ENCODE measurements at places on chromosomes 2 and 18. TPM values are rescaled to one million over a fixed set of nuclear protein-coding genes. Genes with fewer than 3 reads are reported as not detected.

GRCh38 chr18:63438181-63438580, 15.9 kb upstream of the VPS4B start:
- DNase-seq, result no peak

Gene CXCR2
- total RNA-seq, result not detected

Gene NGEF
- total RNA-seq, result 197 TPM

DNA sequence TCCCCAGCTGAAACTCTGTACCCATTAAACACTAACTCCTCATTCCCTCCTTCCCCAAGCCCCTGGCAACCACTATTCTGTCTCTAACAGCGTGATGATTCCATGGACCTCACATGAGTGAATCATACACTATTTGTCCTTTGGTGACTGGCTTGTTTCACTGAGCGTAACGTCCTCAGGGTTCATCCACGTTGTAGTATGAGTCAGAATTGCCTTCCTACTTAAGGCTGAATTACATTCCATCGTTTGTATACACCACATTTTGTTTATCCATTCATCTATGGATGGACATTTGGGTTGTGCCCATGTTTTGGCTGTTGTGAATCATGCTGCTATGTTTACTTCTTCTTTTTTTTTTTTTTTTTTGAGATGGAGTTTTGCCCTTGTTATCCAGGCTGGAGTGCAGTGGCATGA, 19.6 kb upstream of the CABLES1 start:
- DNase-seq, result no peak

GRCh38 chr2:19714926-19715325, 186.9 kb downstream of the TTC32 start:
- no peak for DNase-seq

DNA sequence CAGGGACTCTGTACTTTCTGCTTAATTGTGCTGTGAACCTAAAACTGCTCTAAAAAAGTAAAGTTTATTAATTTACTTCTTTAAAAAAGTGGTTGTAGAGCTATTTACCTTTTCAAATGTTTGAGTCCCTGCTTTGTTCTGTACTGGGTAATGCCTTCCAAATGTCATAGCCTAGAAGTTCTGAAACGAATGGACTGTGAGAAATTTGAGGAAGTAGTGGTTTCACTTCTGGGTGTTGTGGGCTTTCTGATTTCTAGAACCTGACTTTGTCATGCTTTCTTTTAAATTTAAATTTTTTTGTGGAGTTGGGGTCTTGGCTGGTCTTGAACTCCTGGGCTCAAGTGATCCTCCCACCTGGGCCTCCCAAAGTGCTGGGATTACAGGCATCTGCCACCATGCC, 44.6 kb downstream of the SMAD4 start:
- DNase-seq, result no peak

Gene REG3A
- not detected for total RNA-seq

DNA sequence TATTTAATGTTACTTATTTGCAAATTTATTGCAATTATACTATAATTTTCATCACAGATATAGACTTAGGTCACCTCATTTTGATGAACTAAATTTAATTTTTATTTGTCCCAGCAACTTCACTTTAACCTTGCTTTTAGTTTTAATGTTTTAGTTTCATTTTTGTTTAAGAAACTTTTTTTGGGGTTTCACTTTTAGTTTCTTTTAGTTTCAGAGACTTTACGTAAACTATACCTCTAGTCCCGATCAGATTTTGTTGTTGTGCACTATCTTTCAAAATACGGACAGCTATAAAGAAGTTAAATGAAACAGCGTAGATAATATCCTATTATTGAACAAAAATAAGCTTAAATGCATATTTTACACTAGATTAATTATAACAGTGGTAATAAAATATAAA, 460.5 kb downstream of the ERBB4 start:
- no peak for DNase-seq

Gene SUMO1
- 106 TPM for total RNA-seq

GRCh38 chr2:213101109-213101508, 50.3 kb downstream of the IKZF2 start:
- DNase-seq, result no peak

DNA sequence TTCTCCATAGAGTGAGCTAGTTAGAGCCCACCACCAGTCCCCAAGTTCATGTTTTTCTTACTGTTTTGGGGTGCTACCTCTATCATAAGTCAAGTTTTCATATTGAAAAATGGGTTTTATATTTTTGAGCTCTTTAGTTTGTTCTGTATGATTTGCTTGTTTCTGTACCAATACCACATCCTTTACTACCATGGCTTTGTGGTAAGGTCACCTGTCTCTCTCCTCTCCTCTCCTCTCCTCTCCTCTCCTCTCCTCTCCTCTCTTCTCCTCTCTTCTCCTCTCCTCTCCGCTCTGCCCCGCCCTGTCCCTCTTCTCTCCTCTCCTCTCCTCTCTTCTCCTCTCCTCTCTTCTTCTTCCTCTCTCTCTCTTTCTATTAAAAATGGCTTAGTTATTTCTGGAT, 22.1 kb upstream of the LBH start:
- DNase-seq, result no peak

DNA sequence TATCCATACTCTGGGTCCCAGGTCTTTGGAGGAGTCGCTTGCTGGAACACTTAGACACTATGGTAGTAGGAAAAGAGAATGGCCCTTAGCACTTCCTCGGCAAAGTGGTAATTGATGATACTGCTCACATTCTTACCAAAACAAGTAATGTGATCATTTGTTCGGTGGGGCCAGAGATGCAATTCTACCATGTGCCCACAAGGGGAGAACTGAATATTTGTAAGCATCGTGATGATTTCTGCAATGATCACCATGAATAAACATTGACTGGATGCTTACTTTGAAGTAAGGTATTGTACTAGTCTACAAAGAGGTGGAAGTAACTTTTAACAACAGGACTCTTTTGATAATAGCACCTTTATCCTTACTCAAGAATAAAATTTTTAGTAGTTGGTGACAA, 109.7 kb downstream of the CD8B2 start:
- DNase-seq, result no peak

DNA sequence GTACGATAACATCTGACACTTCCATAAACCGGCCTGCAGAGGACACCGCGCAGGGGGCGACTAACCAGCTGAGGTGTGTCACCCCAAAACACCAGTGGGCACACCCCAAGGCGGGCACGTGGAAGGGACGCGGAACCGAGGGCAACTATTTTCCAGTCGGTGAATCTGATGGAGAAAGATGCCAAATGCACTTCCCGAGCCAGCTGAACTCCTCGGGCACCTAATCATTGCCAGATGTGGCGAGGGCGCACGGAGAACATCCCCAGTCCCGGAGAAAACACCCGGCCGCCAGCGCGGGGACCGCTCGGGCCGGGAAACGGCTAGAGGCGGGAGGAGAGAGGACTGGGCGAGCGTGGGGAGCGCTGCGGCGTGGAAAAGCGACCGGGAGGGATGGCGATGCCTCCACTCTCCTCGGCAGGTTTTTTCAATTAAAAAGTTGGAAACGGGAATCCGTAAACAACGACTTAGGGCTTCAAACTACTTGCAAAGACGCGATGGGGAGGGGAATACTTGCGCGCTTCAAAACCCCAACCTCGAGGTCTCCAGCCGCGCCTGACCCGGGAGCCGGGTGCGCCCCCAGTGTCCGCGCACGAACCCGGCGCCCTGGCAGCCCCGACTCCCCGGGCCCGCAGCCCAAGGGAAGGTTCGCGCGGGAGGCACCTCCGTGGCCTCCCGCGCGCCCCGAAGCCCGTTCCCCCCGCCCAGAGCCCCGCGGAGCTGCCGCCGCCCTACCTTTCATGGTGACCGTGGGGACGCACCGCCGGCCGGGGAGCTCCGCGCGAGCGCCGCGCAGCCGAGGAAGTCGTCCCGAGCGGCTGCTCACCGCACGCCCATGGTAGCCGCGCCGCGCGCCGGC, 497 bp downstream of the COLEC12 start:
- no peak for DNase-seq

Gene NEB
- total RNA-seq, result 4.4 TPM

DNA sequence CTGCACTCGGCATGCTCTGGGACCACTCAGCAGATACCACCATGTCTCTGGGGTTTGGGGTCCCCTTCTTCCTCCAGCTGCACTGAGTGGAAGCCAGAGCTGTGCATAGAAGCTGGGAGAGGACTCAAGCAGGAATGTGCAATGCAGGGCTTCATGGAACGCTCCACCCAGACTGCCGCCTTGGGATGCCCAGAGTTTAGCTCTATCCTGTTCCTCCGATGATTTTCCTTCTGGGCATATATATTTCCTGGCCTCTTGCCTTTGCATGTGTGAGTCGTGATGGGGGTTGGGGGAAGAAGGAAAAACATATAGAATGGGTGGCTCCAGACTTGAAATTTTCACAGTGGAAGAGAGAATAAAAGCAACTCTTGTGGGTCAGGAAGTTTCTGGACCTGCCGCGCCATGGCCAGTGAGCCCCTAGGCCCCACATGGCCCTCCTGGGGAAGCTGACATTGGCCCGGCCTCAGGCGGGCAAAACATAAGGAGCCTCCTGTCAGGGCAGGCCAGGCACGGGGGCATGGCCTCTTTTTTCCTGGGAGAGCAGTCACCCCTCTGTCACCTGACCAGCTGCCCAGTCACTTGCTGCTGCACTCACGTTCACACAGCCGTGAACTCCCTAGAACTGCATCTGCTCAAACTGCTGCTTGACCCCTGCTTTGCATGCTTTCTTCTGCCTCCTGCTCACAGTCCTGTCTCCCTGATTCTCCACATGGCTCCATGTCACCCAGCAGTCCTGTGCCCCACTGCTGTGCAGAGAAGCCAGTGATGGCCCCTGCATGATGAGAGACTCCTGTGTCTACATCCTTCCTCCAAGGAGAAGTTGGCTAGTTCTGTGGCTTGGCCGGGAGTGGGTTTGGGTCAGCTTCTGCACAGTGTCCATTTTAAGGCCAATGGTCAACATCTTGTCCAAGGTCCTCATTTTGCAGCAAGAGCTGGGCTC, 197.8 kb downstream of the CTIF start:
- no peak for DNase-seq

Gene GALNT3
- total RNA-seq, result 5.3 TPM

- no peak for DNase-seq
Measured at GRCh38 chr2:226211439-226211838, 588.2 kb downstream of the IRS1 start.

DNA sequence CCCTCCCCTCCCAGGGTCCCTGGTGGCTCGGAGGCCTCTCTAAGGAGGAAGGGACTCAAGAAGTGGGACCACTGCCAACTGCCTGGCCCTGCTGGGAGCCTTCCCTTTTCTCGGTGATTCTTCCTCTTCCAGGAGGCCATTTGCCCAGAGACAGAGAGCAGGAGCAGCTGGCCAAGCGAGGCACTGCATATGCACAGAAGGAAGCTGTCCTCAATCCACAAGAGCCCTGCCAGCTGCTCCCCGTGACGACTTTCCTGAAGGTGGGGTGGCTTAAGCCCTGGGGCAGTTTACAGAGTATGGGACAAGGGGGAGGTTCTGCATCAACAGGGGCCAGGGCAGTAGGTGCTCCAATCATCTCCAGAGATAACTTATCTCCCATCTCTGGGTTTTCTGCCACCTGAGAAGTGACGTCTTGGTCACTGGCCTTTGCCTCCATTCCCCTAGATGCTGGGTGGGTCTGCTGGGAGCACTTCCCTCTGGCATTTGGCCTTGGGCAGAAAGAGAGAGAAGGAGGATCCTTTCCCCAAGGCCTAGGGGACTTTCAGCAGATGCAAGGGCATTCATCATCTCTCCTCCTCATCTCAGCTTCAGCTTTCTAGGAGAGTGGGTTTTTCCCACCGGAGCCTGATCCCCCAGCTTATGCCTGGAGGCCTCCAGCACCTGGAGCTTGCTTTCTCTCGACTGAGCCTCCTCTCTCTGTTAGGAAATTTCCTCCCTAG, 28.5 kb downstream of the CIB4 start:
- no peak for DNase-seq

DNA sequence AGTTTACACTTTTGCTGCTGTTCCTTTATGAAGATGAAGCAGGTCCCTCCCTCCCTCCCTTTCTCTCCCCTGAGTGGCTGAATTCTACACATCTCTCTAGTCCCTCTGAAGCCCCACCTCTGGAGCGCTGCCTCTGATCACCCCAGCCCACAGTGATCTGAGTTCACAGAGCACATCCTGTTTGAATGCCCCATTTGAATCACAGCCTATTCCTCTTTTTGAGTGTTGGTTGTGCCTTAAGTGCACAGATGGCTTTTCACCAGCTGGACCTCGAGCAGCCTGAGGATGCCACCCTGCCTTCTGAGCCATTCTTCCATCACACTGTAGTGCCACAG, 87.1 kb downstream of the ITGB1BP1 start:
- DNase-seq, result no peak

- no peak for DNase-seq
Measured at GRCh38 chr18:73975266-73975665, 172.4 kb downstream of the FBXO15 start.

DNA sequence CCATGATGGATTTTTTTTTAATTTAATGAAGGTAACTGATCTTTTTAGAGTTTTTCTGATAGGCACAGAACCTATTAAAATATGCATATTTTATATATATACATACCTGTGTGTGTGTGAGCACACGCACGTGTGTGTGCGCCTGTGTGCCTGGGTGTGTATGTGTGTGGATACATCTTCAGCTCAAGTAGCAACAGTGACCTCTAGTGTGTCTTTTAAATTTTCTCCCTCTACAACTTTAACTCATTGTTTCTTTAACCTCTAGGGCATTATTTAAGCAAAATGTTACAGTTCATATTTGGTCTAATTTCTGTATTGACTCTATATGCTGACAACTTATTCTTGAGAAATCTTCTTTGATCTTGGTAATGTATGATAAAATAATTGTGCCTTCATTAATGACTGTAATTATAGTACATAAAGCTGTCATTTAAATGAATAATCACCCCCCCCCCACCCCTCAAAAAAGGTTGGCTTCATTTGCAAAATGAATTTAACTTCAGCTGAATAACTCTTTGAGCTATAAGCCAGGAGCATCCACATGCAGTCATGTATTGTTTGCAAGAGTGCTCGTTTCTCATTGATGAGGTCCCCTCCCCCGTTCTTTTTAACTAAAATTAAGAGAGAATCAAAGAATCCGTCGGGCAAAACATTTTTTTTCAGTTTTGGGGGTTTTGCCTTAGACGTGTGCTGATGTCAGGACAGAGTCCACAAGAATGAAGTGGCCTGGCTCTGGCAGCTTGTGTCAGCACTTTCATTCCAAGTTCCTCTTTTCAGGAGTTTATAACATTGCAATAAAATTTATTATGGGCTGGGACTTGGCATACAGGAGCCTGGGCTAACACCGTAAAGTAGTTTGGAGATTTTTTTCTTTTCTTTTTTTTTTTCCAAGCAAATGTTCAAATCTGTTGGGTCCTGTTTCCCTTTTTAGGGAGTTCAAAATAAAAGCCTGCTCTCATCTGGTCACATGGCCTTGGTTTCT, 80.0 kb downstream of the ETAA1 start:
- no peak for DNase-seq

- DNase-seq, result no peak
Measured at GRCh38 chr2:239049421-239050251, 201.8 kb downstream of the TWIST2 start.

DNA sequence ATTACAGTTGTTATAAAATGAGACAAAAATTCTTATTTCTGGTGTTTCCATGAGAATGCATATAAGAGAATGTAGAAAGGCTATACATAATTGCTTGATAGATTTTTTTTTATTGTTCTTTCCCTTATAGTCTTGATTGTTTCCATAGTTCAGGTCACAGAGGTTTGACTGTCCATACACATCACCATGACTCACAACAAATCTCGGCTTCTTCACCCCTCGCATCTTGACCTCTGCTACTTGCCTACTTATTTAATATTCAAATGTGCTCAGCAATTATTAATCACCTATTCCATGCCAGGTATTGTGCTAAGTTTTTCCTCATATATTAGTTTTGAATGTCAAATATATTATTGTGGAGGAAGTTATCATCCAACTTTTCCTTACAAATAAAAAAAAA, 789.6 kb downstream of the RNF144A start:
- DNase-seq, result no peak
